ENCODE measurements at places on chromosomes 7 and 10. TPM values are rescaled to one million over a fixed set of nuclear protein-coding genes. Genes with fewer than 3 reads are reported as not detected.
A peak's percentile ranks its signal among the peaks of the same experiment; 100 is the strongest.

- DNase-seq: peak; percentile 73
Observed at GRCh38 chr7:120554960-120555571, 282.1 kb downstream of the KCND2 start.

TMEM270 gene
- total RNA-seq: not detected

DNA sequence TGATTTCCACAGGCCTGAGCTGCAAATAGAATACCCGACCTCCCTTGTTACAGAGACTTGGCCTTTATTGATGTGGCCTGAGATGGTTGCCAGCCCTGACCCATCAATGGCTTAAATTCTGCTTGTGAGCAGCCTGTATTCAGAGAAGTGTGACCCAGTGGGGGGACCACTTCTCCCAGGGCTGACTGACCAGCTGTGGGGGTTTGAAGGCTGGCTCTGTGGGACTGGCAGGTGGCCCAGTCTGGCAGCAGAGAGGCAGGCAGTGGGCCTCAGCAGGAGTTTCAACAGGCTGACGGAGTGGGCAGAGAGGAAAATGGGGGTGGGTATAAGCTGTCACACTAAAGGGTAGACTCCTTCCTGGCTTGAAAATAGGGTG is 12.2 kb upstream of the PPIF start:
- DNase-seq: peak; percentile 43

- peak; percentile 76 for DNase-seq
Observed at GRCh38 chr7:100132697-100133151, 6.0 kb downstream of the MBLAC1 start.

DNA sequence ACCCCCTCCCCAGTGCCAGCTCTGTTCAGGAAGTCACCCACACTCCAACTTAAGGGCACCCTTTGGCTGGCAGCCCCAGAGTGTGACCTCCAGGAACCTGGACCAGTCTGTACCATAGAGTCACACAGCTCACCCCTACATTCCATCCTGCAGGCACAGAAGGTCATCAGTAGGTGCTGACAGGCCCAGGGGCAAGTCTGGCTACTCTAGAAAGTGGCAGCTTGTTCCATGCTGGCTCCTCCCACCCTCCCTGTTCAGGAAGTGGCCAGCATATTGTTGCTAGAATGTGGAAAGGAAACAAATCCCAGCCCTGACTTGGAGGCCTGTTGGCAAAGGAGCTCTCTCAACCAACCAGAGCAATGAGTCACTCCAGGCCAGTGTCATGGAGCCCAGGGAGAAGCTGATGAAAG is 3.2 kb upstream of the NCOA4 start:
- DNase-seq: peak; percentile 34

GRCh38 chr7:32179567-32179966 is 109.4 kb upstream of the PDE1C start:
- no peak for DNase-seq

- DNase-seq: peak; percentile 90
Observed at GRCh38 chr7:111735661-111736551, 173.6 kb upstream of the IMMP2L start.

EN2 gene
- 1.7 TPM for total RNA-seq

- DNase-seq: no peak
Observed at GRCh38 chr10:68303849-68304412, 27.9 kb upstream of the HNRNPH3 start.
